ENCODE measurements at places on chromosomes 7 and 10.

DNA sequence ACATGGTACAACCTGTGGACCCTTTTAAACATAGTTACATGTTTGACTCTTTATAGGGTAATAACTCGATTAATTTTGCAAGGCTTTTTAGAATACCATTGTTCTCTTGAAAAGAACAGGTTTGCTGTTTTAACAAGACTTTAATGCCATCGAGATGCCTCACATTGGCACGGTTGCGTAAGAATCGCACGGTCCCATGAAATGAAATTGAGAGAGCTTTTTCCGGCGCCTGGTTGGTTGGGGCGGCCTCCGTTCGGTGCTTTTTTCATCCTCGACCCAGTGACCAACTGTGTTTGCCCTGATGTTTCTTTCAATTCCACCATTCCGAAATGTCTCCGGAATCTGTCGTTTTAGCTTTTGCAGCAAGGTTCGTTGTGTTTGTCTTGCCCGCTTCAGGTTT lies 142.4 kb downstream of the CUX1 start:
- no peak for DNase-seq

DNA sequence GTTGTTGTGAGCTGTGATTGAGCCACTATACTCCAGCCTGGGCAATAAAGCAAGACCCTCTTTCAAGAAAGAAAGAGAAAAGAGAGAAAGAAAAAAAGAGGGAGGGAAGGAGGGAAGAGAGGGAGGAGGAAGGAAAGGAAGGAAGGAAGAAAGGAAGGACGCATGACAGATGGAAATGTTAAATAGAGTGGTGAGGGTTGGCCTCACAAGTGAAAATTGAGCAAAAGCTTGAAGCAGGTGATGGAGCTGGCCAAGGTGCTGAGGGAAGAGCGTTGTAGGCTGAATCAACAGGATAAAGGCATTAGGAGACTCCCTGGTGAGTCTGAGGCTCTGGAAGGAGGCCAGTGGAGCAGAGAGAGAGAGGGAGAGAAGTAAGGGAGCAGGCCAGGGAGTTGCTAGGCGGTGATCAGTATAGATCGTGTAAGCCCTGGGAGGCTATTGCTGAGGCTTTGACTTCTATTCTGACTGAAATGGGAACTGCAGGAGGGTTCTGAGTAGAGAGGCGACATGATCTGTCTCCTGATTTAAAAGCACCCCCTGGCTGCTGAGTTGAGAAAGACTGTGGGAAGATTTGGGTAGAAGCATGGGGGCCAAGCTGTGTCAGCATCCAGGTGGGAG lies 26.5 kb upstream of the TMEM248 start:
- peak; percentile 11 for DNase-seq

- DNase-seq, result no peak
These were observed 30.0 kb downstream of the GLUD1 start for GRCh38 chr10:87064651-87065050.

DNA sequence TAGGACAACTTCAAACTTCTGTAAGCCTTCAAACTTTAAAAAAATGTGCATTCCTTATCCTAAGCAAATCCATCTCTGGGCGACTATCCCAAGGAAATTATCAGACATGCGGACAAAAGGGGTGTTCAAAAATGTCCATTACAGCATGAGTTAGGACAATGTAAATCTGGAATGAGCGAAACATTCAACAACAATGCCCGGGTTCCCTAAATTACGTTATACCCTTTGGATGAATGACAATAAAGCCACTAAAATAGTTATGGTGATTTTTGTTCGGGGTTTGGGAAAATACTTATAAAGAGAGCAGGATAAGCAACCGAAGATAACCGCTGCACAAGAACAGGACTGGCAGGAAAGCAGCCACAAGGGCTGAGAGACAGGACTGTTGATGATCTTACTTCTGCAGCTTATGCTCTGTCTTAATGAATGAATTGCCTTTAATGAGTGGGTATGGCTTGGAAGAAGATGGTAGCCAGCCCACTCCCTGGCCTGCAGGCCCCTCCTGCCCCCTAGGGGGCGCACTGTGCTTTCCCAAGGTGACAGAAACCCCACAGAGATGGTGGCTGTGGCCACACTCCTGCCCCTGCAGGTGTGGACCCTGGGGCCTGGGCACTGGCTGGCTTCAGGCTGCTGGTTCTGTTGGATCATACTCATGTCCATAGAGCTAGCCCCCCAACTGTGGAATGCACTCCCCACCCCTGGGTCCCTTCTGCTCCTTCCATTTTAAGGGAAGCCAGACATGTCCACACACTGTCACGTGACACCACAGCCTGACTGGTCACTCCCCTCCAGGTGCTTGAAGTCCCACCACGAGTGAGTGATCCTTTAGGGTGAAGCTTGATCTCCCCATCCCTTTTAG lies 45.0 kb downstream of the ZCCHC24 start:
- peak; percentile 76 for DNase-seq

DNA sequence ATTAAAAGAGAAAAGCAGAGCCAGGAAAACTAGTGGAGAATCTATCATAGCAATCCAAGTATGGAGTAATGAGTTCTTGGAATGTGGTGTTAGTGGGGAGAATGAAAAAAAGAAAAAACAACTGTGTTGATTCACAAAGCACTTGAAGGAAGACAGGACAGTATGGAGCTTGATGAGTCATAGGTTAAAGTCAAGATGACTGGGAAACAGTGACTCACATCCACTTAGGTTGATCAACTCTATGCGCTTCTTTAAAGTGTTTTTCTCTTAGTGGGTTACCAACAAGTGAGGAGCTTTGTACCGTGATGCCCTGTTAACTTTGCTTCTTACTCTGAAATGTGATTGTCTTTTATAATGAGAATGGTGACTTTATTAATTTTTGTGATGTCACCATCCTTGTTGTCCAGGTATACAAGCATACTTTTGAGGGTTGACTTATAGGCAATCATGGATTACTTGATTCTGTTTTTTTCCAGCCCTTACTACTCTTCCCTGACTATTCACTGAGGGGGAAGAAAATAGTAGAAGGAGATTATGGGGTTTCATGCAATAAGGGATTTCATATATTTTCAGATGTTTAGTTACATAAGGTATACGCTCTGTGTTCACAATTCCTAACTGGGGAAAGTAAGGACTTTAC lies 32.1 kb upstream of the MDFIC start:
- peak; percentile 79 for DNase-seq

DNA sequence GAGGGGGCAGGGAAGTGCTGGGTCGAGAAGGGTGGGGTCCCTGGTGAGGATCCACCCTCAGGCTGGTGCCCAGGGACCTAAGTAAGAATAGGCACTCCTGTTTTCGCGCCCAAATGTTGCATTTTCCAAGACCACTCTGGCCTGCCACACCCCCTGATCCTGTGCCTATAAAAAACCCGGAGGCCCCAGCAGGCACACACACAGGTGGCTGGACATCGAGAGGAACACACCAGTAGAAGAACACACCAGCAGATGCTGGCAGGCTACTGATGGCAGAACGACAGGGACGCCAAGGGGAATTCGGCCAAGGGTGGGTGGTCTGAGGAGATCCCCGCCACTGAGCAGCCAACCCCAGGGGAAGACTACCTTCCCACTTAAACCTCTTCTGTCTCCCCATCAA lies 633.9 kb upstream of the POT1 start:
- DNase-seq, result no peak

- no peak for DNase-seq
These were observed 2.3 kb upstream of the PFKFB3 start for GRCh38 chr10:6200440-6200733.

DNA sequence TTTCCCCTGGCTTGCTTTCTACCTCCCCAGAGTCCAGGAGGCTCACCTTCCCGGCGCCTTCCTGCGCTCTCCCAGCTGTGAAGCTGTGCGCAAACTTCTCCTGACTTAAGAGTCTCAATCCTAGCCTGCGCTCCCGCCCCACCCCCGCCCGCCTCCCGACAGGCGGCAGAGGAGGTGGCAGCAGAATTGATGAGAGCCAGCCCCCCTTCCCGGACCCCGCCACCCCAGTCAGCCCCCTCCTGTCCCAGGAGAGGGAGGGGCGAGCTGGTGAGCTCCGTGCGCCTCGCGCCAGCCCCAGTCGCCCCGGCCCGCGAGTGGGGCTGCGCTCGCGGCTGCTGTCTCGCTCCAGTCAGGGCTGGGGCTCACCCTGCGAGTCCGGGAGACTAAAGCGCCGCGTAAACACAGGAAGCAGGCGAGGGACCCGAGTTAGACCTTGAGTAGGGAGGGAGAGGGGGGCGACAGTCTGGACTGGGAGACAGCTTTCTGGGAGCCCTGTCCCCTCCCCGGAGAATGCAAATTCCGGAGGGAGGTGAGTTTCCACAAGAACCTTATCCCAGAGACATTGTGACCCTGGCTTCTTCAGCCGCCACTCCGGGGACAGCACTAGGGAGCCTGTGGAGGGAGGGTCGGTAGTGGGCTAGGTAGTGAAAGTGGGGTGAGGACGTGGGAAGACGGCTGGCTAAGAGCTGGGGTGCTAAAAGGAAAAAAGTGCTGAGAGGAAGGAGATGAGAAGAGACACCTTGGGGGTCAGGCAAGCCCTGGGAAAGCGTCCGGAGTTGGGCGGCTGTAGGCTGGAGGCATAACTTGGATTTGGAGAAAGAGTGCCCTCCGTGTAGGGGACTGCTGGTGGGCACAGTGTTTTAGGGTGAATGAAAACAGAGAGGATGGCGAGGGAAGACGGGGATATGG lies at the start of gene CALCR:
CALCR (minus strand) TSS at position 79 of the 909 bp plus-strand sequence. CDS start 87,743 bp downstream, outside the sequence.
- DNase-seq, result no peak

DNA sequence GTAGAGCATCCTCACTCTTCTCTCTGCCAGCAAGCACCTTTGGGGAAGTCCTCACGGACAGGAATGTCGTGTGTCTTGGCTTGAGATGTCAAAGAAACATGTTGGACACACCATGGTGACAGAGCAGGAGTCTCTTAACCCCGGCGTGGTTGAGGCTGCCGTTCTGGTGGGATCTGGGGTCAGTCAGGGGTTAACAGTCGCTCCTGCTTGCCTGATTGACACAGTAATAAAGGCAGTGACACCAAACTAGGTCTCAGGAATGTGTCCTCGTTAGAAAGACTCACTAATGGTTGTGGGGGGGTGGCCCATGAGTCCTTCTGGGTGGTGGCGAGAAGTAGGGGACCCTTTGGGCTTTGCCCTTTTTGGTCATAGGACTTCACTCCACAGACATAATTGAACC lies 69.0 kb downstream of the TCF7L2 start:
- DNase-seq, result no peak

GRCh38 chr10:133442967-133443924 lies 10.5 kb upstream of the SCART1 start:
- no peak for DNase-seq

GRCh38 chr10:91032611-91033206 lies 111.8 kb upstream of the ANKRD1 start:
- no peak for DNase-seq

DNA sequence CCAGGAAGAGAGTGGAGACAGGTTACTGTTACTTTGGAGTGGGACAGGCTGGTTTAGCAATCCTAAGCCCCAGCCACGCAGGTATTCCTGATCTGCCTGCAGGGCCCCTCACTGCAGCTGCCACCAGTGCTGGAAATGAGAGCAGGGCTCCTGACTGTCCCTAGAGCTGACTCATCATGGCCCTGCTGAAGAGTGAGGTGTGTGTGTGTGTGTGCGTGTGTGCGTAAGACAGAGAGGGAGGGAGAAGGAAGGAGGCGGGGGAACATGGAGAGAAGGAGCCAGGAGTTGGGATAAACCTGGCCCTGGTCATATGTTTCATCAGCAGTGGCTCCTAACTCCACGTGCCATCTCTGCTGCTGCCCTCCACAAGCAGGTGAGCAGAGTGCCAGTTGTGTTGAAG lies 3.6 kb downstream of the FOXI2 start:
- DNase-seq, result no peak

GRCh38 chr7:101066833-101067177 lies 18.5 kb upstream of the TRIM56 start:
- no peak for DNase-seq

GRCh38 chr10:71333129-71333887 lies 14.2 kb downstream of the SLC29A3 start:
- no peak for DNase-seq

- peak; percentile 35 for DNase-seq
These were observed 93.8 kb downstream of the ADD3 start for GRCh38 chr10:110101464-110102144.

- no peak for DNase-seq
These were observed at the start of gene NEBL for GRCh38 chr10:20897146-20897825. TSS of gene NEBL (minus strand) at chr10:20897311. CDS start at chr10:20897205, 106 bp downstream.
